Colonic mucosa (tissue), 4 donors: ENCODE measurements at places on chromosomes 1 and 21. TPM values are rescaled to one million over a fixed set of nuclear protein-coding genes. Genes with fewer than 3 reads are reported as not detected.

DHX9 gene
- 164 TPM for total RNA-seq

HMGB4 gene
- total RNA-seq = not detected

RGS13 gene
- total RNA-seq = 1.0 TPM

IL23R gene
- 1.3 TPM for total RNA-seq

PGLYRP4 gene
- not detected for total RNA-seq

- no peak for DNase-seq
Observed at GRCh38 chr1:32100359-32100758, 7.5 kb upstream of the KPNA6 start.

- DNase-seq = no peak
Observed at GRCh38 chr1:155971910-155972809, 6.2 kb downstream of the ARHGEF2 start.

- DNase-seq = no peak
Observed at GRCh38 chr1:9145021-9145668, 16.2 kb upstream of the GPR157 start.

GRCh38 chr21:17793246-17794123, 25.7 kb downstream of the C21orf91 start:
- no peak for DNase-seq

DNA sequence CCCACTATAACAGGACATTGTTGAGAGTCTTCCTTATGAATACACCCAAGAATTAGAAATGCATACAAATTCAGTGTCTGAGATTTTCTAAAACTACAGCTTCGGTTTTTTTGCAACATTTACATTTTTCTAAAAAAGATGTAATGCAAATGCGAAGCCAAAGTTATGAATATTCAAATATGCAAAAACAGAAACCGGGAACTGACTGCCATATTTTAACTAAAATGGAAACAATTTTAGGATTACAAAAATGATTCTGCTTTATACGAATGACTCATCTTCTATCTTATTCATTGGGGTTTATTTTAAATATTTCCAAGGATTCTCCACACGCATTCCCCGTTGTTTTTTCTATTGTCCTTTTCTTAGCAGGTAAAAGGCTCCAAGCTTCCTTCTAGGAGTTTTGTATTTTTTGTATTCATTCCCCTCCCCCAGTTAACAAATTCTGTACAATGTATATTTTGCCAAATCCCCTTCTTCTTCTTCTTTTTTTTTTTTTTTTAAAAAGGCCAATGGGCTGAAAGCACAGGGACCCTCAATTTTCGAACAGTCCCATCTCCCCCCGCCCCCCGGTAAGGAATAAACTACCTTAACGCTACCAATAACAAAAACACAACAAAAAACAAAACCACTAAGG, 1.0 kb downstream of the ARPC5 start:
- no peak for DNase-seq

- no peak for DNase-seq
Observed at GRCh38 chr21:39531840-39532239, 80.1 kb downstream of the SH3BGR start.

DNA sequence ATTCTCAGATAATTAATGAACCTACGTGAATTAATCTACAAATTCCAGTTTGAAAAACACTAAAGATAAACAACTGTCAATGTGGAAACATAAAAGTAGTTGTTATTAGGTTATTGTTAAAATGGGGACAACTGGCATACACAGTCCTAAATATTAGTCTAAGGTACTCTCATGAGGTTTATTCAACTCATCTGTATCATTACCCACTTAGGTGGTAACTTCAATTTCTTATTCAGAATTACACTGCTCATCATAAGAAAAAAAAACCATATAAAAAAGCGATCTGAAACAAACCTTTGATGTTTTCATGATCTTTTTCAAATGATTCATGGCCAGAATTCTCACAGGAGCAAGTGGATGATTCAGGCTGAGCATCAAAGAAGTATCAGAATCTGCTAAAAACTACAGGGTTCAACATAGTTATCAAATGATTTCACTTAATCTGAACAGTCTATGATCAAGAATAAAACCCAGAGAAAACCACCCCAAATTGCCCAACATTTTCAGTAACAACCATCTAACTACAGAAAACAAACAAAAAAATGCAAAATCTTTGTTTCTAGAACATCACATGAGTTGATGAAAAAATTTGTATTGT, 13.7 kb downstream of the HEATR1 start:
- DNase-seq = no peak

GRCh38 chr1:15261155-15262002, 14.4 kb downstream of the FHAD1 start:
- DNase-seq = peak; percentile 53

GRCh38 chr21:26684889-26685288, 111.8 kb upstream of the CYYR1 start:
- no peak for DNase-seq

DNA sequence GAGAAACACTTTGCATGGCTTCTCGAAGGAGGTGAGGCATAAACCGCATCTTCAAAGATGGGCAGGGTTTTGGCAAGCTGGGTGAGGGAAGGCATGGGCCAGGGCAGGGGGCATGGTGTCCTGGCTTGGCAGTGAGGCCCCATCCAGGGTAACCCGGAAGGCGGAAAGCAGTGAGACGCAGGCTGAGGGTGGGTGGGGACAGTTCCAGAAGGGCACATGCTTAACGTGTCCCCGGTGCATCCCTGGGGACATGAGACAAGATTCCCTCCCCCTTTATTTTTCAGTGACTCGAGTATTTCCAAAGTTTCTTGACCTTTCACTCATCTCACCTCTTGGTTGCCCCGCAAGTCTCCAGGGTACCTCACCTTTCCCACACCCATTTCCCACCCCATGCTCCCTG, 122.8 kb upstream of the SLC25A33 start:
- DNase-seq = no peak
